ENCODE measurements at places on chromosomes 5 and 9.

DNA sequence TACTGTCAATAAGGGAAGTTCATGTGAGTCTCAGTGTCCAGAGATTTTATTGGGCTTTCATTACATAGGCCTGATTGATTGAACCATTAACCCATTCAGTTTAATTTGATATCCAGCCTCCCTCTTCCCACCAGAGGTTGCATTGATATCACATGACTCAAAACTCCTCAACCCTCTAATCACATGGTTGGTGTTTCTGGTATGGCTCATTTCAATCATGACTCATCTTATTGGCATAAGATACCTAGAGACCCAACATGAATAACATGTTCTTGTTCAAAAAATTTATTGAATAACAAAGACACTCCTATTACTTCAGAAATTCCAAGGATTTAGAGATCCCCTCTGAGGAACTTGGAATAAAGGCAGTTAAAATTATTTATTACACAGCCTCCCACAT, 982.2 kb downstream of the TLE1 start:
- DNase-seq, result no peak

GRCh38 chr9:93827545-93828330, 127.4 kb downstream of the BARX1 start:
- no peak for DNase-seq

DNA sequence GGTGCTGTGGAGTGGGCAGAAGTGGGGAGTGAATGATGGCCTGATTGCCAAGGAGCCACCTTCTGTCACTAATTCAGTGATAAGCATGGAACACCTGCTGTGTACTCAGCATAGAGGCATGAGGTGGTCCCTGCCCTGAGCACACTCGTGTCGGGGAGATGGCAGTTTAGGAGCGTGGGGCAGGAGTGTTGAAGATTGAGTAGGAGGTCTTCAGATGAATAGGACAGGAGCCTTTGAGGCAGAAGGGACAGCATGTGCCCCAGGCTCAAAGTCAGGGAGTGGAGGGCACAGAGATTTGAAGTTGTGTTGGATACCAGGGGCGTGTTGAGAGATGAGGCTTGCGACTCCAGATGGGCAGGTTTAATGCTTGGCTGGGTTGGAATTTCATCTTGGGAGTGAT, 55.0 kb downstream of the ZNF618 start:
- peak; percentile 25 for DNase-seq

DNA sequence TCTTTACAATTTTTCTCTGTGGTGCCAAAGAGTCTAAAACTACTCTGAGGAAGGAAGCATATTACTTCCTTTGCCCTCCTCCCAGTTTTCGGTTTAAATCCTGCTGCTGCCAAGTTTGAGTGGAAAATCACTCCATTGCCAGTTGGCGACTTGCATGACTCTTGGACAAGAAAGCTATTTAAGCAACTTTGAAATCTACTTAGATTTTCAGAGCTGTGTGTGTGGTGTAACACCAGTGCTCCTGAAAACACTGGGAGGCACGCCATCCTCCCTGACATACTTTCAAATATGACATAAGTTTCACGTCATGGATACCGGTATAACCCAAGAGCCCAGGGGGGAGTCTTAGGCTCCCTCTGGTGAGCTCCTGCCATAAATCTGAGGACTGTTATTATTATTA, 83.5 kb upstream of the RIOK2 start:
- DNase-seq, result no peak

GRCh38 chr9:81032030-81032572, 657.2 kb downstream of the TLE1 start:
- DNase-seq, result no peak

GRCh38 chr5:107268241-107268640, 402.5 kb downstream of the EFNA5 start:
- DNase-seq, result no peak
